Substantia nigra (tissue), 51 donors: ENCODE measurements at places on chromosomes 2 and 18.

DNA sequence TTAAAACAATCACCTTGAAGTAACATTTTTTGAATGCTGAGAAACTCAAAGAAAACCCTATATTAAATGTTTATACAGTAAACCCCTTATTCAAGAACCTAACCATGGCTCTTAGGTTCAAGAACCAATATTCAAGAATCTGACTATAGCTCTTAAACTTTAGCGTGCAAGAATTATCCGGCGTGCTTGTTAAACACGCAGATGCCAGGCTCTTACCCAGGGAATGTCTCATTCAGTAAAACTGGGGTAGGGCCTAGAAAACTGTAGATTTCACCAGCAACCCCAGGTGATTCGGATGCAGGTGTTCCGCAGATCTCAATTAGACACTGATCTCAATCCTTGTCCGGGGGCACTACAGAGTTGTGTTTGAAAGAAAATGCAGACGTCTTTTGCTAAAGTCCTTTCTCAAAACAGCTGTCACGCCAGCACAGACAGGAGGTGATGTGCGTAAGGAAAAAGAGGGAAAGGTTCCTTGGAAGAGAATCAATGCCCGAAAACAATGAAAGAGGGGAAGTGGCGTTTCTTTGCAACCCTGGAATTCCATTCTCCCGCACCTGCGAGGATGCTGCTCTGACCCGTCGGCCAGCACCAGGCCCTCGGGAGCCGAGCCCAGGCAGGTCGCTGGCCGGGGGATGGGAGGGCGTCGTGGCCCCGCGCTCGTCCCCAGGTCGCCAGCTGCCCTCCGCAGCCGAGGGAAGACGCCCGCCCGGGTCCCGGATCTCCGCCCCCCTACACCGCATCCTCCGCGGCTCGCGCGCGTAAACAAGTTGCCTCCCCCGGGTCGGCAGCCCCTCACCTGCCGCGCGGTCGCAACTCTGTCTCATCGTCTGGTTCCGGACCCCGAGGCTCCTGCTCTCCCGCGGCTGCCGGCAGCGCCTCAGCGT is 851 bp downstream of the EIF2AK3 start:
- no peak for DNase-seq

GRCh38 chr2:10224734-10225133 is 78.0 kb upstream of the HPCAL1 start:
- no peak for DNase-seq

DNA sequence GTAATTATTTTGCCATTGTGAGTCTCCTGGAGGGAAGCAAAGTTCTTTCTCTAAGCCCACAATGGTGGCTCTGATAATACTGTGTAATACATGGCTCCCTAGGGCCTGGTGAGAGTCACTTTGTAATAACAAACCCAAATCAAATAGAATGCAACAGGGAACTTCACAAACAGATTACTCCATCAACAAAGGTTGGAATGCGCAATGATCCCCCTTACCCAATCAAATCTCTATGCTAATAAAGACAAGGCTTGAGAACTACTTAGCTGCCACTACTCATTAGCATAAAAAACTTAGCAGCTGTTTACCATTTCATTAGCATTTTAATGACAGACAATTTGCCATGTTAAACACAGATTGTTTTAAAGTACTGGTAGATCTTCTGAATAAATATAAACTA is 285.6 kb upstream of the SESTD1 start:
- DNase-seq, result no peak

GRCh38 chr18:30987467-30988241 is 54.9 kb downstream of the DSC3 start:
- no peak for DNase-seq

- no peak for DNase-seq
Measured at GRCh38 chr18:12908706-12909105, 24.7 kb upstream of the PTPN2 start.

GRCh38 chr18:60413944-60414547 is 41.5 kb upstream of the MC4R start:
- no peak for DNase-seq

GRCh38 chr2:149329489-149330126 is 779 bp upstream of the LYPD6 start:
- no peak for DNase-seq

DNA sequence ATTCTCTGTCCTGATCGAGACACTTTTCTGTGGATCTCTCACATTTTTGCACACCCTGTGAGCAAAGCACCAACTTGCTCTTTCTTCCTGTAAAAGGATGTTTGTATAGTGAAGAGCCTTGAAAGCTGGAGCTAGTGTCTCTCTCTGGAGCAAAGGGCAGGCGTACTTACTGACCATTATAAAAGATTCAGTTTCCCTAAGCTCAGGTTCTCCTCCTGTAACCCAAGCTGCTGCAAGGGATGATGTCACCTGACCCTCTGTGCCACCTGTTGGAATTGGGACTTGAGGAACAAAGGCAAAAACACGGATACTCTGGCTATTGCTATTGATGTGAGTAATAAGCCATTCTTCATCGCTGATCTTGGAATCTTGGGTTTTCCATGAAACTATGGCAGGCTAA is 52.6 kb upstream of the NEMP2 start:
- DNase-seq, result no peak

GRCh38 chr2:236679884-236680860 is 110.5 kb downstream of the ACKR3 start:
- DNase-seq, result no peak

DNA sequence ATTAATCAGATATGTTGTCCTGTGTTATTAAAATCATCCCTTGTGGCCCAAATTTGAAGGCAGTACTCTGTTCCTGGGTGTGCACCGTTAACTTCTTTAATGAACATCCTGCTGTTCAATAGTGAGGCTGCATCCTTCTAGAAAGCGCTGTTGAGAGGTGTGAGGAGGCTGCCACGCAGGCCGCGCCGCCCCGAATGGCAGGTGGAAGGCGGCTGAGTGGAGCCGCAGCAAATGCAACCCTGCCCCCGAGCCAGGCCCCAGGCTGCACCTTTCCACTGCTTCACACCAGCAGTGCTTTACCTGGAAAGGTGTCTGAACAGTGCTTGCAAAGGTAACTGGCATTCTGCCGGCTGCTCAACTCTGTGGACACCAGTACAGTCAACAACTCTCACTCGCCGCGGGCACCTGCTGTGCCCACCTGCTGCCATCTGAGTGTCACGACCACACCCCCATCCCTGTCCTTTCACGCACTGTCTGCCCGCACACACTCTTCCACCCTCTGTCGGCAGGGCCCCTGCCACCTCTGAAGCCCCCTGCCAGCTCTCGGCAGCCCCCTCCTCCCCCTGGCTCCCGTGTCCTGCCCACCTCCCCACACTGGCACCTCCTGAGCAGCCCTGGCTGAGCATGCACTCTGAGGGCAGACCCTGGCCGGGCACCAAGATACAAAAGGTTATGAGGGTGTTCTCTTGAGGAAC is 70.9 kb downstream of the ODC1 start:
- DNase-seq, result no peak
